ENCODE measurements at places on chromosomes 2 and 18.

DNA sequence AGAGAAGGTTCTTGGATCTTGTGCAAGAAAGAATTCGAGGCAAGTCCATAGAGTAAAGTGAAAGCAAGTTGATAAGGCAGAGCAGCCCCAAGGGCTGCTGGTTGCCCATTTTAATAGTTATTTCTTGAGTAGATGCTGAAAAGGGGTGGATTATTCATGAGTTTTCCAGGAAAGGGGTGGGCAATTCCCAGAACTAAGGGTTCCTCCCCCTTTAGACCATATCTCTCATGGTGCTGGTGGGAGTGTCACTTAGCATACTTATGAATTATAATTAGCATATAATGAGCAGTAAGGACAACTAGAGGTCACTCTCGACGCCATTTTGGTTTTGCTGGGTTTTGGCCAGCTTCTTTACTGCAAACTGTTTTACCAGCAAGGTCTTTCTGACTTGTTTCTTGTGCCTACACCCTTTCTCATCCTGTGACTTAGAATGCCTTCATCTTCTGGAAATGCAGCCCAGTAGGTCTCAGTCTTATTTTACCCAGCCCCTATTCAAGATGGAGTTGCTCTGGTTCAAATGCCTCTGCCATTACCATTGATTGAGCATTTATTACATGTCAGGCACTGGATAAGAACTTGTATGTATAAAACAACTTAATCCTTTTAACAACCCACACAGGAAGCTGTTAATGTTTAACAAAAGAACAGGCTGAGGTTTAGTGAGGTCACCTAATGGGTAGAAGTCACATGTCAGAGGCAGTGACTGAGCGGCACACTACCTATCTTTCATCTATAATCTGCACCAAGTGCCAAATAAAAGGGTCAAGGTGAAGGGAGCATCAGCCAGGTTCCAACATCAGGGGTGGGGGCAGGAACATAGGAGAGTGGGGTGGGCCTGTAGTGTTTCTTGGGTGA is 250.9 kb downstream of the ICOS start:
- no peak for DNase-seq

DNA sequence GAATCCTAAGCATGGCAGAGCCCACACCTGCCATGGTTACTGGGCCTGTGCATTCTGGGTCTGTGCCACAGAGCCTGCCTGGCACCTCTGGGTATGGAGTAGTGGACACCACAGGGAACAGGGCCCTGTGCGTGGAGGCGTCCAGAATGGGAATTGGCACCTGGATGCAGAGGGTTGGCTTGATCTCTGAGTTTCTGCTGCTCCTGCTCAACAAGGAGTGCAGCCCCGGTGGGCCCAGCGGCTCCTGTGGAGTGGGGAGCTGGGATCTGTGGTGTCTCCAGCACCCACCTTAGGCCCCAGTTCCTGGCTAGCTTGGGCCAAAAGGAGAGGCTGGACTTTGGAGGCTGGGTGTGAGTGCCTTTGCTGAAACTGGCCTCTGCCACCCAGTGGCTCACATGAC is 7.9 kb upstream of the ANKRD62 start:
- no peak for DNase-seq

GRCh38 chr2:181430406-181431118 is 26.6 kb upstream of the ITGA4 start:
- no peak for DNase-seq

DNA sequence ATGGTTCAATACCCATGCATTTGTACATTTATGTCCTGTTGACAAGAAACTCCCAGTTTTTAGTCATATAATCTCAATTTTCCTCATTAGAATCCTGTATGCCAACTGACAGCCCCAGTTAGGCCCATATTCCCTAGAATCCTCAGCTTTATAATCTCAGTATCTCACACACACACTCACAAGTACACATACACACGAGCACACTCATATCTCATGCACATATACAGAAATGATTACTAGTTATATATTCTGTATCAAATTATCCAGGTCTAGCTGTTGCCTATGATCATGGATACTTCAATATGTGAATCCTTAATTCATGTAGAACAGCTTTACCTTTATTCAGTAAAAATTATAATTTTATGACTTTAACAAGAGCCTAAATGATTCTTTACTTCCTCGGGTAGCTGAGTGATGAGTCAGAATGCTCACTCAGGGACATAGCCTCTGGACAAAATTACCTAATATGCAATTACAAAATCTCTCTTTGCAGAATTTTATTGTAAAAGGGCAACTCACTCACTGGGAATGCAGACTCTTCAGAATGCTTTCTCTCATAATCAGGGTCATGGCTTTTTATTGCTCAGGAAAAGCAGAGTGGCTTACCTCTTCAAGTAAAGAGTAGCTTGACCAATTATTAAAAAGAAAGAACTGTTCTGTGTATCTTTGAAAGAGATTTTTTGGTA is 193.6 kb upstream of the PIK3C3 start:
- DNase-seq: no peak

DNA sequence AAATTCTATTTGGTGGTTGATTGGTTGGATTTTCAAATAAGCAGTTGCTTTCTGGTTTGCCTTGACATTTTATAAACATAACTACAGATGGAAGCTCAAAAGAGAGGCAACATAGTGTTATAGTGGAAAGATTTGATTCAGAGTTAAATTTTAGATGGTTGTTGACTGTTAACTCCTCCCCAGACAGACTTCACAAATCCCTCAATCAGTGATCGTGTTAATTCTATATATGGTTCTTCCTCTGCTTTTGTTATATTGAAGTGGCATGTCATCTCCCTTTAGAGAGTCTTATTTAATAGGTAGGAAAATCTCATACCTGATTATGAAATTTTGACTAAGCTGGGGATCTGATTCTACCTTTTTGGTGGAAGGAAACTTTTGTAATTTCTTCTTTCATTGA is 19.5 kb downstream of the DGUOK start:
- no peak for DNase-seq

DNA sequence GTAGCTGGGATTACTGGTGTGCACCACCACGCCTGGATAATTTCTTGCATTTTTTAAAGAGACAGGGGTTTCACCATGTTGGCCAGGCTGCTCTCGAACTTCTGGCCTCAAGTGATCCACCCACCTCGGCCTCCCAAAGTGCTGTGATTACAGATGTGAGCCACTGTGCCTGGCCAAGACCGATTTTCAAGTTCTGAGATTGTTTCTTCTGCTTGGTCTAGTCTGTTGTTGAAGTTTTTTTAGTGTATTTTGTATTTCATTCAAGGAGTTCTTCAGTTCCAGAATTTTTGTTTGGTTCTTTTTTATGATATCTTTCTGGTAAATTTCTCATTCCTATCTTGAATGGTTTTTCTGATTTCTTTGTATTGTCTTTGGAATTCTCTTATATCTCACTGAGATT is 96.4 kb downstream of the ANKRD12 start:
- DNase-seq: no peak

DNA sequence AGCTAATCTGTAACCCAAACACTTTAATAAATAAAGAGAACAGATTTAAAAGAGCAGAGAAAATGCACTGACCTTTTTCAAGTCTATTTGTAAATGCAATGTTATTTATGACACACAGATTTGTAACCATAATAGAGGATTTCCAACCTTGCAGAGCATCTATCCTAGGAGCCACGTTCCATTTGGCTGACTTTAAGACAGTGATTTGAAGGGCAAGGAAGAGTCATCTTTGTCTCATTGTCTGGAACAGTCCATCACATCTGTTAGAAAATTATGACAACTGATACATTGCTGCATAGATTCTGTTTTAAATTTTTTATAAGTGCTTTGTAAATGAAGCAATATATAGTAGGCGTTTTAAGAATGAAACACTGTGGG is 90.8 kb upstream of the L3MBTL4 start:
- DNase-seq: no peak

DNA sequence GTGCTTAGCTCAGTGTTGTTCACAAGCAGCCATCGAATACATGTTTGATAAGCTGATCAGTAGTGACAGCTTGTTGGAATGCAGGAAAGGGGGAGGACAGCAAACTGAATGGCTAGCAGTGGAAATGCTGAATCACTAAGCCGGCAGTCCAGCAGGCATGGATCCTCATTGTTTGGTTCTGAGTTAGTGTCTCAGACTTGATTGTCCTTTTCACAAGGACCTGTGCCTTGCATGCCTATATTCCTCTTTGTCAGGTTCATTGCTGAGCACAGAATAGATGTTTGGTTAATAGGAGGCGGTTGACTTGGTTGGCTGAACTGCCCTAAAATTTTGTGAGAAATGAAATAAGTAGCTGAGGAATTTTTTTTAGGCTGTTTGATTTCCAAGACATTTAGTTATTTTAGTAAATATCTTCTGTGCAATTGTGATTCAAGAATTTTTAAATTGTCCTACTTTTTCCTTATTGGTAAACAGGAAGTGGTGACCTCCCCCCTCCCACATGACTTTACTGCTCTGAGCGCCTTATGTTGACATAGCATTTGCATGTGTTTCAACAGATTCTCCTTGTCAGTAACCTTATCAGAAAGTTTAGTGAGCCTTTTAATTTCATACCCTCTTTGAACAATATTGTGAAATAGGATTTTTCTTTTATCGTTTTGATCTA is 21.4 kb upstream of the STON1 start:
- no peak for DNase-seq

DNA sequence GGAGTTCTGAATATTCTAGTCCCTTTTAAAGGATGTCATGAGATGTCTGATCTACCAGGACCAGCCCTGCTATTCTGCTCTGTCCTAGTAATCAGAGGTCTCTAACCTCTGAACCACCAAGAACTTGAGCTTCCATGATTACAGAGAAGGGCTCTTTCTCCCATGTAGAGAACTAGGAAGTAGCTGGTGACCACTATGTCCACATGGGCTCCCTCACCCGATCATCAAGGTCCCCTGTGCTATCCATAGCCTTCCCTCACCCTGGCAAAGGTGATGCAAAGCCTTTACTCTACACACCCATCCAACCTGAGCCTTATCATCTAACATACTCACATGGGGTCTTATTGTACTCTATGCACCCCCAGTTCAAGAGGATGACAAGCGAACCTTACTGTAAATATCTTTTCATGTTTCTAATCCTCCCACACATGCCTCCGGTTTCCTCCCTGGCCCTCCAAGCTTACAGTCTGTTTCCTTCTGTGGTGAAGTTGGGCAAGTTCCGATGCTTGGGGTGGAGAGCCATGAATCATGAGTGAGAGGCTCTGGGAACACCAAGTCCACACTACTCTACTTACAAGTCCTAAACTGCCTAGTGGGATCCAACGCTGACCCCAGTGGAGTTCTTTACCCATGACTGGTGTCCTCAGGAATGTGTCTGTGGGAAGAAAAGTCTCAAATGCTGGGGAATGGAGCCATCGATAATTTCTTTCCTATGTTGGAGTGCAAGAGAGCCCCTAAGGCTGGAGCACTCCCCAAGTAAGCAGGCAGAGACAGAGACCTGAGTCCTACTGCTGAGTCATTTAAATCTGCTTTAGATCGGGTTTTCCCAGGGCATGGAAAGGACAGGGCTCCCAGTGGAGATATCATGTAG is 73.3 kb upstream of the KLF7 start:
- DNase-seq: peak; percentile 62

DNA sequence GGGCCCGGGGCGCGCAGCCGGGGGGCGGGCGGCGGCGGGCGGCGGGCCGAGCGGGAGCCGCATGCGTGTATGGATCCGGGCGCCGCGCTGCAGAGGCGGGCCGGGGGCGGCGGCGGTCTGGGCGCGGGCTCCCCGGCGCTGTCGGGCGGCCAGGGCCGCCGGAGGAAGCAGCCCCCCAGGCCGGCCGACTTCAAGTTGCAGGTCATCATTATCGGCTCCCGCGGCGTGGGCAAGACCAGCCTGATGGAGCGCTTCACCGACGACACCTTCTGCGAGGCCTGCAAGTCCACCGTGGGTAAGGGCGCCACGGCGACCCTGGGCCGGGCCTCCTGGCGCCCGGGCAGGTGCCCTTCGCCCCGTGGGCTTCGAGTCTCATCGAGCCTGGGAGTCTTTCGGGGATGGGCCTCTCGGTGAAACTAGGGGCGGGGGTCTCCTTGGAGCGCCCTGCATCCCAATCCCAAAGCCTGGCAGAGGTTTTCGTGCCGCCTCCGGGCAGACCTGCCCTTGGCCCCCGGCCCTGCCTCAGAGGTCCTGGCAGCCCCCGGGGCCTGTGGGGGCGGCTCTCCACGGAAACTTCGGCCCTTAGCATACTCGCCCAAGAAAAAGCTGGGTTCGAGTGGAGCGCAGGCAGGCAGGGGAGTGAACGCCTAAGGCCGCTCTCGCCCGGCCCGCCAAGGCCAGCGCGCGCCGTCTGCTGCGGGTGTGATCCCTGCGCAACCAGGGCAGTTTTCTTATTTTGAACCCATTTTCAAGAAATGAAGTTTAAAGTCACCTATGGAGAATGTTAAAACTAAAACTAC is 622 bp downstream of the RAB12 start:
- peak; percentile 19 for DNase-seq

GRCh38 chr2:181788897-181789555 is 102.5 kb upstream of the ITPRID2 start:
- DNase-seq: no peak

GRCh38 chr18:45321520-45321919 is 293.8 kb upstream of the SLC14A2 start:
- no peak for DNase-seq

GRCh38 chr2:234643407-234643806 is 146.5 kb upstream of the ARL4C start:
- DNase-seq: no peak

DNA sequence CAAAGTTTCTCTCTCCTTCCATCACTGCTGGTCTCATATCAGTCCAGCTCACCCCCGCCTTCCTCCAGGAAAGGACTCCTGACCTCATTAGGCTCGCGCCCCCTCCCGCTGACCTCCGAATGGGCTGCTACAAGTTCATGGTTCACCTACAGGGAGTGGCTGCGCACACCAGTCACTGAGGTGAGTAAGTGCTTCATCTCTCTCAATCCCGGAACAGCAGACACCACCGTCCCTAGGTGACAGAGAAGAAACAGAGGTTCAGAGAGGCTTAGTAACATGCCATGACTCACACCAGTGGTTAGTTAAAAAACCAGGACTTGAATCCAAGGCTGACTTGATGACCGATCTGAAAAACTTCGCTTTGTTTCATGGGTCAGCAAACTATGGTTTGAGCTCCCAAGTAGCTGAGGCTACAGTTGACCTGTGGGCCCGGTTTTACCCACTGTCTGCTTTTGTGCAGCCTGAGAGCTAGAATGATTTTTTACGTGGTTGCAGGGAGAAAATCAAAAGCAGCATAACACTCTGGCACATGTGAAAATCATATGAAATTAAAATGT is 42.0 kb downstream of the ZFP36L2 start:
- DNase-seq: peak; percentile 61

GRCh38 chr2:185507719-185508118 is 230.9 kb upstream of the FSIP2 start:
- DNase-seq: no peak

- DNase-seq: peak; percentile 45
Measured at GRCh38 chr2:74199871-74200305, 1.5 kb downstream of the MTHFD2 start.

DNA sequence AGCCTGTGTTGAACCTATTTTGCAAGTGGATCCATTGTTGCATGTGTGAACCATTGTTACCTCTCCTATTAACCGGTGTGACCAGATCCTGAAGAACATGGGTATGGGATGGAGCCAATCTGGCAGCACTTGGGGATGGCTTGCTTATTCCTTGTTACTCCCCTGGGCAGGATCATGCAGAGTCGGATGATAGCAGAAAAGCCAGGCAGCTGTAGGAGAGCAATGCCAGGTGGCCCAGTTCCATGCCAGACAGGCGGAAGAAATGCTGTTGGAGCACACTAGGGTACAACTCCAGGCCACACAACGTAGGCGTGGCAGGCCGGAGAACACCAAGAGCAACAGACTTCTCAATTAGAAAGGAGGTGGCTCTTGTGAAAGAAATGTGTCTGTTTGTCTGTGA is 16.3 kb upstream of the MYO1B start:
- no peak for DNase-seq

- DNase-seq: peak; percentile 88
Measured at GRCh38 chr2:84905181-84906107, at the start of gene TMSB10. TMSB10 (plus strand) TSS chr2:84905656.

- no peak for DNase-seq
Measured at GRCh38 chr2:226184540-226184939, 615.1 kb downstream of the IRS1 start.

Data from activated CD4-positive, alpha-beta T cell treated with anti-CD3 and anti-CD28 coated beads, Interleukin-2, amount 50 U/mL, for 48 hours (primary cell).